CD8-positive, alpha-beta memory T cell (primary cell): ENCODE measurements at places on chromosomes 4 and X.

DNA sequence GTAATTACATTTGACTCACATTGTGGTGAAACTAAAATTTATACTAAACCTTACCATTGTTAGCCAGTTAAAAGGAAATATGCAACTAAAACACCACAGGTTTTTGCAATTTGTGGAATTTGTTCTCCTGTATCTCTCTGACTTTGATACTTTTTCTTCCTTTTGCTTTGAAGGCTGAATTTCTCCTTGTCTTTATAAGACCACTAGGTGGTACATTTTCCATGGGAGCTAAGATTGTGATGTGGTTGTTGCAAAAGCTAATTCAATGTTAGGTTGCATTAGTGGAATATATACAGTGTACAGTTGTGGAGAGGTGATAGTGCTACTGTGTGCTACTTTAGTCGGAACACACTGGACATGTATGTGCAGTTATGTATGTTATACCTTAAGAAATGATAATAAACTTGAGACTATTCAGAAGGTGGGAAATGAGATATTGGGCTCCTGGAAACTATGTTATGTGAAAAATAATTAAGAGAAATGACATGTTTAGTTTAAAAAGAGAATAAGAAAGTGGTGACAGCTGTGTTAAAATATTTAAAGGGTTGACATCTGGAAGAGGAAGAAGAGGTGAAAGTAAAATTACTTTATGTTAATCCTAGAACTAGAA is 70.3 kb downstream of the ARL9 start:
- DNase-seq = peak; percentile 10

- no peak for DNase-seq
These were observed 1180.8 kb upstream of the PABPC4L start for GRCh38 chr4:135382280-135382959.

DNA sequence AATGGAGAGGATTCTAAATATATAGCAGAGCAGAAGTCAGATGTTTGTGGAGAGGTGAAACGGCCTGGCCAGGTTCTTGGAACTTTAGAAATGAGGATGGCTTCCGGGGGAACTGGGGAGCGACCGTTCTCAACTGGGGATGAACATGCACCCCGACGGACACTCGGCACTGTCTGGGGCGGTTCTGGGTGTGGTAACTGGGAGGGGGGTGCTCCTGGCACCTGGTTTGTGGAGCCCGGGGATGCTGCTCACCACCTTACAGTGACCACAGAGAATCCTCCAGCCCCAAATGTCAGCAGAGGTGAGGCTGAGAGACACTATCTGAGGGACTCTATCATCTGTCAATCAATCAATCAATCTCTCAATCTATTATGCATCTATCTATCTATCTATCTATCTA is 69.0 kb upstream of the PPP2R3B start:
- DNase-seq = no peak

DNA sequence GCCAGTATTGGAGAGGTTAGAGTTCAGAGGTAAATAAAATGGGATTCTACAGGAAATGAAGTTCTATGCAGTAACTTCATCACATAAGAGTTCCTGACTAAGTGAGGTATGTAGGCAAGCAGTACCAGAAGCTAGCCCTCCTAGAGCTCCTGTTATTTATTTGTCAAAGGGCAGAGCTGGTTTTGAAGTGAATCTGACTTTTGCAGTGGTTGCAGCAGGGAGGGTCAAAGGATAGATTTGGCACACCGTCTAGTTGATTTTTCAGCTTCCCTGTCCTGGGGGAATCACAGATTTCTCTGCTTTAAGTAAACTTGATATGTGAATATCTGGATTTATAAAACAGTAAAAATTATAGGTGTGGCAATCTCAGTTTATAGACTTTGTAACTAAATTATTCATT is 130.7 kb downstream of the IL1RAPL2 start:
- DNase-seq = no peak

DNA sequence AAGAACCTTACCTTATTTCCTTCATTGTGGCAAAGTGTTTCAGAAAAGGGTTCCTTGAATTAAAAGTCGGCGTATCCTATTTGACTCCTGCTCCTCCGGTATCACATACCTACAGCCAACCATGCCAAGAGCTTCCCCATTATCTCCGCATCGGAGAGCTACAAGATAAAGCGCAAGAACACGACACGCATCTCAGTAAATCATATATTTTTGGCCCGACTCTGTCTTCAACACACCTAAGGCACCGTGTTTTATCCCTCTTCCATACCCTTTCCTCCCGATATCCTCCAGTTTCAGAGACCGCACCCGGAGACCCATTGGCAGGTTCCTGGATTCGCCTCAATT is 497 bp upstream of the THAP9 start:
- DNase-seq = no peak

DNA sequence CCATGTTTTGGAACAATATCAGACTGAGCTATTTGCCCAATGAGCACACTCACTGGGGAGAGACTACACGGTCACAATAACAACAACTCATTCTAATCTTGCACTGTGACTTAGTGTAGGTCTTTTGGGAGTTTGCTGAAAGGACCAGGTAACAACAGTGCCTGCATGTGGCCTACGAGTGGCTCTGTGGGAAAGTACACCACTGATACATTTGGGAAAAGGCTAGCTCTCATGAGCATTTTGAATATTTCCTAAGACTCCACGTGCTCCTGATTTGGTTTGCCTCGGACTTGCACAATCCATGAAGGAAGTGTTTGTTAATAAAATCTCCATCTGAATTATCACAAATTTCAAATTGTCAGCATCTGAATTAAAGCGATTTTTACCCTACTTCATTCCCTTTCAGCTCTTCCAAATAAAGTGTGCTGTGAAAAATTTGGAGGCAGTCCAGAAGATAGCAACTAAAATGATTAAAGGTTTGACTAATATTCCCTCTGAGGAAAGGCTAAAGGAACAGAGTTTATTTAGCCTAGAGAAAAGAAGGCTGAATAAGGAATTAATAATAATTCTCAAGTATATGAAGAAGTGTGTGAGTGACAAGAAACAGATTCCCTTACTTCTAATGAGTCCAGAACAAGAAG is 406.4 kb downstream of the PPARGC1A start:
- no peak for DNase-seq

- no peak for DNase-seq
These were observed 70.1 kb downstream of the NSG1 start for GRCh38 chr4:4456816-4457578.

- no peak for DNase-seq
These were observed 220.7 kb downstream of the GRXCR1 start for GRCh38 chr4:43113196-43113595.

- DNase-seq = no peak
These were observed 278.3 kb downstream of the FBXW7 start for GRCh38 chr4:152257601-152258066.

DNA sequence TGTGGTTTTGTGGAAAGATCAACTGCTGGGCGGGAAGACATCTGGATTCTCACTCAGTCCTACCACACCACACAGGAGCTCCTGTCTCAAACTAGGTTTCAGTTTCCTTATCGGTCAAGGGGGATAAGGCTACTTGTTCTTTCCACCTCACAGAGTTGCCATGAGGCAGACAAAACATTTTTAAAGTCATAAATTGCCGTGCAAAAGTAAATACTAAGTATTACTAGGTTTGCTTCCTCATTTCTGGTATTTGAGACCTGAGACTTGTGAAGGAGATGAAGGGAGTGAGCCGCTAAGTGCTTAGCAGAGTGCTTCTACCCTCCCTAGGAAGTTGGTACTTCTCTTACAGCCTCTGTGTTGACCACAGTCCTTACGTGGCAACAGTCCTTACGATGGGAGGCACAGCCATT is 1.5 kb downstream of the LAP3 start:
- no peak for DNase-seq

DNA sequence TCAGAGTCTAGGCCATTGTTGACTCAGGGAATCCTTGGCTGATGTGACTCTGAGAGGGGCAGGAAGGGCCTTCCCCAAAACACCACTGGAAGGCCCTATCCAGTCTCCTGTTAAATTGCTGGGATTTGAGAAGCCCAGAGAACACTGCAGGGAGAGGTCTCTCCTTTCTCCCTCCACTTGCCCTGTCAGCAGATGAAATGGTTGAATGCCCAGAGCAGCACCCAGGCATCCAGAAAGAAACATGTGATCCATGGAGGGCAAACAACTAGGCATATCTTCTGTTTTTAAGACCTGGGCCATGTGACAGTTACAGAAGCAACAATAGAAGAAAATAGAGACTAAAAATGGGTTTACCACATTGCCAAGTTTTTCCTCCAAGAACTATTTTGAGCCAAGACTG is 291.1 kb downstream of the QDPR start:
- no peak for DNase-seq

GRCh38 chrX:132435222-132435621 is 53.6 kb downstream of the MBNL3 start:
- DNase-seq = no peak

- no peak for DNase-seq
These were observed 5.8 kb downstream of the SRPX2 start for GRCh38 chrX:100649550-100650356.

DNA sequence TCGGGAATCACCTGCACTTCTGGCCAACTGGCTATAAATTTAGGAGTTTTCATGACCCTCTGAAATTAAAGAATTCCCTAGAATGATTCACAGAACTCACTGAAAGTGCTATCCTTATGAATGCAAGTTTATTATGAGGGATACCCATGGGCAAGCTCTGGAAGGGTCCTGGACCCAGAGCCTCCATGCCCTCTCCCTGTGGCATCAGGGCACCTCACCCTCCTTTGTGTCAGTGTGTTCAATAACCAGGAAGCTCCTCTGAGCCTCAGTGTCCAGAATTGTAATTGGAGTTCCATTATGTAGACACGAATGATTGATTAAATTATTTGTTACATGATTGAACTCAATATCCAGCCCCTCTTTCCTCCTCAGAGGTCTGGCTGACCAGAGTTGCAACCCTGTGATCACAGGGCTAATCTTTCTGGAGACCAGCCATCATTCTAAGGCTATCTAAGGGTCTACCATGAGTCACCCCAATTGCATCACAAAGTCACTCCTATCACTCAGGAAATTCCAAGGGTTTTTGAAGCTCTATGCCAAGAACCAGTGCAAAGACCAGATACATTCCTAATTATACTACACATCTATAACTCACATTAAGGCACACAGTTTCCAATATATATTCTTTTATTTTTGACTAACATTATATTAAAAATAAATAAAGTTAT is 8.9 kb downstream of the ANXA3 start:
- no peak for DNase-seq

DNA sequence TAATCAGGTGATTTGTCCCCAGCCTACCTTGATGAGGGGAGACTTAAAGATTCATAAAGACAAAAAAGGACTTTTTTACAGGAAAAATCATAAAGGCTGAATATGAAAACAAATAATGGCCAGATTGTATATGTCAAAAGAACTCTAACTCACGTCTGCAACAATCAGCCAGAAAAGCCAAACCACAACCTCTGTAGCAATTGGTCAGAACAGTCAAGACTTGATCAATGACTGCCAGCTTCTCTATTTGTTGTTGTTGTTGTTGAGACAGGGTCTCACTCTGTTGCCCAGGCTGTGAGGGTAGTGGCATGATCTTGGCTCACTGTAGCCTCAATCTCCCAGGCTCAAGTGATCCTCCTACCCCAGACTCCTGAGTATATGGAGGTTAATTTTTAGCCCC is 35.9 kb upstream of the PPA2 start:
- DNase-seq = no peak

GRCh38 chr4:8427761-8428287 is 12.7 kb downstream of the ACOX3 start:
- no peak for DNase-seq

GRCh38 chrX:38371641-38372040 is 19.2 kb downstream of the OTC start:
- no peak for DNase-seq

DNA sequence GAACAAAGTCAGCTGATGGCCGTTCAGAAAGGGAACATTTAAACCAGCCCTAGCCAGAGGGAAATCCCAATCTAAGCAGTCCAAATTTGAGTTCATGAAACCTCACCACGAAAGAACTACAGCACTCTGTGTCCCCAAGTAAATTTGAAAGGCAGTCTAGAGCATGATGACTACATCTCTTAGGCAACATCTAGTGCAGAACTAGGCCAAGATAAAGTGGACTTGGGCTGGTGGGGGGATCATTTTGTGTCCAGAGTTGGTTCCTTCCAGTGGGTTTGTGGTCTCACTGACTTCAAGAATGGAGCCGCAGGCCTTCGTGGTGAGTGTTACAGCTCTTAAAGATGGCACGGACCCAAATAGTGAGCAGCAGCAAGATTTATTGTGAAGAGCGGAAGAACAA is 64.9 kb downstream of the KLHL4 start:
- DNase-seq = no peak

DNA sequence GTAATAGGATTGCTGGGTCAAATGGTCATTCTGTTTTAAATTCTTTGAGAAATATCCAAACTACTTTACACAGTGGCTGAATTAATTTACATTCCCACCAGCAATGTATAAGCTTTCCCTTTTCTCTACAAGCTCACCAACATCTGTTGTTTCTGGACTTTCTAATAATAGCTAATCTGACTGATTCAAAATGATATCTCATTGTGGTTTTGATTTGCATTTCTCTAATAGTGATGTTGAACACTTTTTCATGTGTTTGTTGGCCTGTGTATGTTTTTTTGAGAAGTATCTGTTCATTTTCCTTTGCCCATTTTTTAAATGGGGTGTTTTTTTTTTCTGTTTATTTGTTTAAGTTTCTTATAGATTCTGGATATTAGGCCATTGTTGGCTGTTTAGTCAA is 659.0 kb upstream of the GNPDA2 start:
- no peak for DNase-seq

DNA sequence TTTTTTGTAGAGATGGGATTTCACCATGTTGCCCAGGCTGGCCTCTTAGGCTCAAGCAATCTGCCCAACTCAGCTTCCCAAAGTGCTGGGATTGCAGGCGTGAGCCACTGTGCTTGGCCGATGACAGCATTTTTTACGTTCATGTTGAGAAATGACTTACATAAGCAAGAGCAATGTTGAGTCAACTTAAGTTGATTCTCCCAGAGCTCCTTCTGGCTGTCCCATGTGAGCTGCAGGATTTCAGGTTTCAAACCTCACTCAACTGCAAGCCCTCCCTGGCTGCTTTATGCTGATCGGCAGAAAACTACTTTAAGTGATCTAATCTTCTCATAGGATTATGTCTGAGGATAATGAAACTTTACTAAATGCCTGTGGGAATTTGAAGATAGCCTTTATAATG is 86.8 kb downstream of the GC start:
- no peak for DNase-seq

GRCh38 chrX:9927698-9928482 is 39.3 kb upstream of the CLDN34 start:
- DNase-seq = no peak

DNA sequence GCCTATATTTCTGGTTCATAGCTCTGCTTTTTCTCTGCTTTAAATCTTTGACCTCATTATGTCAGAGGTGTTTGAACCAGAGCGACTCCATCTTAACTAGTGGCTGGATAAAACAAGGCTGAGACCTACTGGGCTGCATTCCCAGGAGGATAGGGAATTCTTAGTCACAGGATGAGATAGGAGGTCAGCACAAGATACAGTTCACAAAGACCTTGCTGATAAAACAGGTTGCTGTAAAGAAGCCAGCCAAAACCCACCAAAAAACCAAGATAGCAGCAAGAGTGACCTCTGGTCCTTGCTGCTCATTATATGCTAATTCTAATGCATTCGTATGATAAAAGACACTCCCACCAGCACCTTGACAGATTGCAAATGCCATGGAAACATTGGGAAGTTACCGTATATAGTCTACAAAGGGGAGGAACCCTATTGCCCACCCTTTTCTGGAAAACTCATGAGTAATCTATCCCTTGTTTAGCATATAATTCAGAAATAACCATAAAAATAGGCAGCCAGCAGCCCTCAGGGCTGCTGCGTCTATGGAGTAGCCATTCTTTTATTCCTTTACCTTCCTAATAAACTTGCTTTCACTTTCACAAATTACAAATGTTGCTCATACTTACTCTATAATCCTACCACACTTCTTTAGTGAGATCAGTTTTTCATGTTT is 193.9 kb downstream of the NAF1 start:
- no peak for DNase-seq
